T-helper 2 cell treated with Interferon-gamma antibody and Interleukin-4, amounts not matched to agents 100 ng/mL and 5 ng/mL, for 36 hours (primary cell): ENCODE measurements at places on chromosomes 4 and X. TPM values are rescaled to one million over a fixed set of nuclear protein-coding genes. Genes with fewer than 3 reads are reported as not detected.

DMRTC1B gene
- not detected in 2 replicates for total RNA-seq

MAOA gene
- 19.6 and 20.8 TPM in 2 replicates for total RNA-seq

CDKL2 gene
- 0.34 and 0.75 TPM in 2 replicates for total RNA-seq

GCNA gene
- 3.6 and 4.3 TPM in 2 replicates for total RNA-seq

LYAR gene
- total RNA-seq, result 35.0 and 35.9 TPM in 2 replicates

PGAM4 gene
- 0.57 TPM in 1 of 2 replicates, not detected in the other for total RNA-seq

CLDN22 gene
- total RNA-seq, result not detected in 2 replicates

GPR34 gene
- total RNA-seq, result 0.14 TPM in 1 of 2 replicates, not detected in the other

RNF128 gene
- total RNA-seq, result not detected in 2 replicates

F8A2 gene
- not detected in 2 replicates for total RNA-seq

GSPT2 gene
- 12.4 and 13.2 TPM in 2 replicates for total RNA-seq

DGKK gene
- not detected in 2 replicates for total RNA-seq
